ENCODE measurements at places on chromosomes 16 and 17. TPM values are rescaled to one million over a fixed set of nuclear protein-coding genes. Genes with fewer than 3 reads are reported as not detected.

C16orf92 gene
- not detected for total RNA-seq

KRTAP4-4 gene
- total RNA-seq, result not detected

- DNase-seq, result no peak
Measured at GRCh38 chr17:1776857-1777256, 15.0 kb downstream of the SERPINF1 start.

DNA sequence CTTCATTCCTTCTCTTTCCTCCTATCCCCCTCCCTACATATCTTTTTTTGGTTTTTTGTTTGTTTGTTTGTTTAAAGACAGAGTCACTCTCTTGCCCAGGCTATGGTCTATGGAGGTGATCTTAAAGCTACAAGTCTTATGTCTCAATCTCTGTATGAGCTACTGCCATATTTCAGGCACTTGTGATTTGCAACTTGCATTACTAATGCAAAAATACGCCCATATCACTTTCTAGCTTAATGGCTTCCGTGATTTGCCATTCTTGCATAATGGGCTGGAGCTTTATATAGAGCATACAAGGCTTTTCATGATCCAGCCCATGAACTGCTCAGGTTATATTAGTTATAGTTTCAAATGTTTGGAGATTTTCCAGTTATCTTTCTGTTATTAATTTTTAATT, 7.5 kb downstream of the CFAP97D1 start:
- DNase-seq, result no peak

- DNase-seq, result peak; percentile 92
Measured at GRCh38 chr17:20908313-20909267, 134.2 kb downstream of the USP22 start.

DNA sequence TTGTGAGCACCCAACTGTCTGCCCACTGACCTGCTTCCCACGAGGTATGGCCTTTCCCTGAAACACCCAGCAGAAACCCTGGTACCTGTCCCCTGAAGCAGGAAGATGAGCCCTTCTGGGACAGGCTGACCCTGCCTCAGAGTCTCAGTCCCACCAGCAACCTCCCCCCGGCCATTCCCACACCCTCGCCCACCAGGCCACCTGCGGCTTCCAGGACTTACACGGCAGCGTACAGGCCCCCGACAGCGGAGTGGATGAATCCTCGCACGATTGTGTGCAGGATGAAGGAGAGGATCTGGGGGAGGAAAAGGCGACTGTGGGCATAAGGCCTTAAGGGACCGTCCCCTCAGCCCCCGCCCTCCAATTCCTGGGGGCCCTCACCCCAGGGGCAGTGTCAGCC, 15.4 kb upstream of the PITPNA start:
- no peak for DNase-seq
